ENCODE measurements at places on chromosomes 1 and 21.

DNA sequence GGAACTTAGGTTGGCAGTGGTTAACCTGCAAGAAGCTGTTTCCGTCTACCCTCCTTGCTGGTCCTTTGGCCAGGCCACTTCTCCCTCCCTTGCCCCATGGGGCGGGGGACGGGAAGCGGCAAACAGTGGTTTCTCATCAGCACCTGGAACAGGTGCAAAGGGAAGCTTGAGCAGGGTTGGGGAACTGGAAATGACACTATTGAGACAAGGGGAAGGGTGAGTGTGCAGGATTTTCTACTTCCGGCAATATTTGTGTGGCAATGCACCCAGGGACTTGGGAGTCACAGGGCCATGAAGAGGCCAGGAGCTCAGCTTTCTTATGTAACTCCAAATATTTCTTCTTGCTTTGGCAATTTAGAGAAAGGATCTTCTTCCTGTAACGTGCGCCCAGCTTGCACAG is 29.0 kb upstream of the SARS1 start:
- DNase-seq: no peak

DNA sequence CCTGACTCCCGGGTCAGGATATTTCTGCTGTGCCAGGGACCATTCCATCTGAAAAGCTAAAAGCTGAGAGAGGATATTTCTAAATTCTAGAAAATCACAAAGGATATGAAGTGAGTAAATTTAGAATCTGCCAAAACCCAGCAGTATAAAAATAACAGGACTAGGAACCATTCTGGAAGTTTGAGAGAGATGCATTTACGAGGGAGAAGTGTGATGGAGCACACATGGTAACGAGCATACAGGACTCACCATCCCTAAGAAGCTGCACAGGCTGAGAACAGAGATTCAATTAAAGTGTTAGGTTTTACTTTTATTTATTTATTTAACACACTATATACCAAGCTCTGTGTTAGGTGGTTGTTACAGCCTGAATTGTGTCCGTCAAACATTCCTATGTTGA is 116.3 kb downstream of the GLUL start:
- DNase-seq: no peak

GRCh38 chr21:26168371-26168770 is 2.2 kb downstream of the APP start:
- no peak for DNase-seq

- no peak for DNase-seq
Measured at GRCh38 chr1:12594966-12595756, 22.8 kb downstream of the DHRS3 start.

DNA sequence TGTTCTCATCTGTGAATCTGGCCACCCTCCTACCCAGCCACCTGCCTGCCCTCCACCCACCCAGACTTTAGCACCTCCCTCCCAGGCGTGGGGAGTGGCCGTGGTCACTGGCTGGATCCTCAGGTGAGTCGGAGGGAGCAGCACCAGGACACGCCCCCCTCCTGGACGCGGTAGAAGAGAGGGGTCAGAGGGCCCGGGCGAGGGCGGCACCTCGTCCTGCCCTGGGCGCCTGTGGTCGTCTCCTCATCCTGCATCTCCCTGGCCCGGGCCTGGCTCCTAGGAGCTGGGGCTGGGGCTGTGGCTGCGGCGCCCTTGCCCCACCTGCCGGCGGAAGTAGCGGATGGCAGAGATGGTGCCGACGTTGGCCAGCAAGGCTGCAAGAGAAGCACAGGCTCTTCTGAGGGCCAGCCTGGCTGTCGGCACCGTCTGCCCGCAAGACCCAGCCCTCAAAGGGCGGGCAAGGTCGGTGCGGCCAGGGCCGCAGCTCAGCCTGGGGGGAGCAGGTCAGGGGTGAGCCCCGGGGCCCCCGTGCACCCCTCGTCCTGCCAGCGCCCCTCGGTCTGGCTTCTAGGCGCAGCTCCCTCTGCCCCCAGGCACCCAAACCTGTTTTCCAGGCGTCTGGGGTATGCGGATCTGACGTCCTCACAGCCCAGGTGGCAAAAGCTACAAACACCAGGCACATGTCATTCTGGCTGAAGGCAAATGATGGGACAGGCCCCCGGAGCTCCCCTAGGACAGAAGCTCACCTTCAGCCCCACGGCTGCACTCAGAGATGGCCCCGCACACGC is 5.8 kb downstream of the PERM1 start:
- no peak for DNase-seq

- no peak for DNase-seq
Measured at GRCh38 chr1:229068270-229068987, 202.5 kb upstream of the RAB4A start.

DNA sequence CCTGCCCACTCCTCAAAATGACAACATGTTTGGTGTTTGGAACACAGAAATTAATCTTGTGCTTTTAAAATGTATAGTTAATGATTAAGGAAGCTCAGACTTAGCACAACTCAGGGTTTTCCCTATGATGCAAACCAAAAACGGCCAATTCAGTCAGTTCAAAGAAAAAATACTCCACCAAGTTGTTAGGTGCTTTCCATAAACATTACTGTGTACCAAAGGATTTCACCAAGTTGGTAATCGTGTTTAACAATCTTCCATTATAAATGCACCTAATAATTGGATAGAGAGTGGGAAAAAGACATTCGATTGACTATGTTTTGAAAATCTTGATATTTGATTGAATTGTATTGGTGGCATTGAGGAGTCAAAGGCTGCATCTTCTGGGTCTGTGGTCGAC is 33.3 kb upstream of the DUSP10 start:
- DNase-seq: no peak

DNA sequence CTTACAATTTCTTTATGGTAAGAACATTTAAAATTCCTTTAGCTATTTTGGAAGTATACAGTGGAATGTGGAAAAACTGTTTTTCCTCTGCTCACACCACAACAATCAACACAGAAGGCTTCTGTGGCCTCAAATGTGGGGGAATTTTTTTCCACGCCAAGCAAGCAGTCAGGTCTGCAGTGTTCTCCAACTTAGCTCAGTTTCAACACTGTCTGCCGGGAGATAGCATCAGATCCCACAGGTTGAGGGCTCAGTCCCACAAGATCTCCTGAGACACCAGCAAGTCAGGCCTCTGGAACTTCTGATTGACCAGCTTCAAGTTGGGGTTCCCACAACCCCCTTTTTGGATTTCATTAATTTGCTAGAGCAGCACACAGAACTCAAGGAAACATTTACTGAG is 50.3 kb downstream of the PTBP2 start:
- no peak for DNase-seq
